ENCODE measurements at places on chromosomes 12 and 14.
A peak's percentile ranks its signal among the peaks of the same experiment; 100 is the strongest.

- H3K36me3 ChIP-seq, result no peaks in the 10 kb centered on the region
- H3K27ac ChIP-seq, result no peak overlapping the region
- H3K27me3 ChIP-seq, result 0 out of 2 replicates have a peak, but pooled peaks cover 5% of the 10 kb centered on the region
- H3K4me1 ChIP-seq, result no peaks in the 10 kb centered on the region
Measured at GRCh38 chr12:23817345-23817744, 132.1 kb downstream of the SOX5 start.

- H3K4me3 ChIP-seq, result no peak overlapping the region
- peaks cover 4% of the 10 kb centered on the region for H3K36me3 ChIP-seq
- H3K4me1 ChIP-seq, result no peaks in the 10 kb centered on the region
- no peaks in the 10 kb centered on the region for H3K27me3 ChIP-seq
- DNase-seq, result no peak
Measured at GRCh38 chr12:101299346-101299745, 19.4 kb downstream of the UTP20 start.

- no peak overlapping the region for H3K4me3 ChIP-seq
- no peaks in the 10 kb centered on the region for H3K27me3 ChIP-seq
- DNase-seq, result no peak
Measured at GRCh38 chr12:79826267-79827128, 108.4 kb downstream of the PPP1R12A start.

DNA sequence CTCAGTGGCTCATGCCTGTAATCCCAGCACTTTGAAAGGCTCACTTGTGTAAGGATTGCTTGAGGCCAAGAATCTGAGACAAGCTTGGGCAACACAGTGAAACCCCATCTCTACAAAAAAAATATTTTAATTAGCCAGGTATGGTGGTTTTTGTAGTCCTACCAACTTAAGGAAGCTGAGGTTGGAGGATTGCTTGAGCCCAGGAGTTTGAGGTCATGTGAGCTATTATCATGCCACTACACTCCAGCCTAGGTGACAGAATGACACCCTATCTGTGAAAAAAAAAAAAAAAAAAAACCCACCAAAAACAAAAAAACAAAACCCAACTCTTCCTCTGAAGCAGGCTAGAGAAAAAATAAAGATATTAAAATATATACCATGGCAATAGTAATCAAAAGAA, 41.2 kb downstream of the TMEM116 start:
- DNase-seq, result no peak
- no peak overlapping the region for H3K4me3 ChIP-seq
- H3K27me3 ChIP-seq, result no peaks in the 10 kb centered on the region
- H3K36me3 ChIP-seq, result no peaks in the 10 kb centered on the region

DNA sequence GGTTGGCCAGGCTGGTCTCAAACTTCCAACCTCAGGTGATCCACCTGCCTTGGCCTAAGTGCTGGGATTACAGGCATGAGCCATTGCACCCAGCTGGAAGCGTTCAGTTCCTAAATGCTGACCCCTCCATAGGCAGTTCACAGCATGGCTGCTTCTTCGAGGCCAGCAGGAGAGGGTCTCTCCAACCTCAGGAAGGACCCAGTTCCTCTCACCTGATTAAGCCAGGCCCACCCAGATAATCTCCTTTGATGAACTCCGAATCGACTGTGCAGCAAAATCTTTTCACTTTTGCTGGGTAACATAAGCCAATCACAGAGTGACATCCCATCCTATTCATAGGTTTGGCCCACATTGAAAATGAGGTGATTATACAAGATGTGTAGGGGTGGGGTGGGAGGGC, 165.1 kb downstream of the ADCK1 start:
- H3K36me3 ChIP-seq, result no peaks in the 10 kb centered on the region
- no peaks in the 10 kb centered on the region for H3K4me1 ChIP-seq
- no peak overlapping the region for H3K4me3 ChIP-seq
- H3K27me3 ChIP-seq, result peaks cover 31% of the 10 kb centered on the region
- DNase-seq, result no peak

DNA sequence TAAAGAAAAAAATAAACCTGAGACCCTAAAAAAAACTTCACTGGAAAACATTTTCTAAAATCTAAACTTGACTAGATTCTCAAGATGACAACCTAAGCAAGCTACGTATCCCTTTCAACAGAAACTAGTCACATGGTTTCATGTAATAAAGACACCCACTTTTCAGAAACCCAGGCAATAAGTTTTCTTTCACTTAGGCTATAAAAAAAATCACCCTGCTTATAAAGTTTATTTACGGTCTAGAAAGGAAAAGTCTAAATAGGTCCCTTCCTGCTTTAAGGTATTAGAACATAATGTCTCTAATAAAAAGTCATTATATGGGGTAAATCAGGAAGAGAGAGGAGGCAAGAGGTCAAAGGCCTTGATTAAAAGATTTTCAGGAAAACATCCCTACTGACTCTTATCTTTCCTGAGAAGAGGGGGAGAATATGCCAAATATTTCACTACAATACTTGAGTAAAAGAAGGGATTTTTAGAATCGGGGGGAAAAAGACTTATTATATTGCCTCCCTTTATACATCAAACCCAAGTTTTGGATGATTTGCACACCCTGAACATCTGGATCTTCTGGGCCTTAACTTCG, 9.5 kb downstream of the CLIP1 start:
- no peak for DNase-seq
- H3K27ac ChIP-seq, result peak overlapping the region; percentile 15
- no peaks in the 10 kb centered on the region for H3K27me3 ChIP-seq
- no peak overlapping the region for H3K4me3 ChIP-seq

- 0 out of 2 replicates have a peak, but pooled peaks cover 4% of the 10 kb centered on the region for H3K27me3 ChIP-seq
- H3K4me3 ChIP-seq, result no peak overlapping the region
- no peak overlapping the region for H3K27ac ChIP-seq
- 0 out of 2 replicates have a peak, but pooled peaks cover 4% of the 10 kb centered on the region for H3K4me1 ChIP-seq
- no peak for DNase-seq
Measured at GRCh38 chr12:53752192-53752601, 418 bp upstream of the CISTR start.

DNA sequence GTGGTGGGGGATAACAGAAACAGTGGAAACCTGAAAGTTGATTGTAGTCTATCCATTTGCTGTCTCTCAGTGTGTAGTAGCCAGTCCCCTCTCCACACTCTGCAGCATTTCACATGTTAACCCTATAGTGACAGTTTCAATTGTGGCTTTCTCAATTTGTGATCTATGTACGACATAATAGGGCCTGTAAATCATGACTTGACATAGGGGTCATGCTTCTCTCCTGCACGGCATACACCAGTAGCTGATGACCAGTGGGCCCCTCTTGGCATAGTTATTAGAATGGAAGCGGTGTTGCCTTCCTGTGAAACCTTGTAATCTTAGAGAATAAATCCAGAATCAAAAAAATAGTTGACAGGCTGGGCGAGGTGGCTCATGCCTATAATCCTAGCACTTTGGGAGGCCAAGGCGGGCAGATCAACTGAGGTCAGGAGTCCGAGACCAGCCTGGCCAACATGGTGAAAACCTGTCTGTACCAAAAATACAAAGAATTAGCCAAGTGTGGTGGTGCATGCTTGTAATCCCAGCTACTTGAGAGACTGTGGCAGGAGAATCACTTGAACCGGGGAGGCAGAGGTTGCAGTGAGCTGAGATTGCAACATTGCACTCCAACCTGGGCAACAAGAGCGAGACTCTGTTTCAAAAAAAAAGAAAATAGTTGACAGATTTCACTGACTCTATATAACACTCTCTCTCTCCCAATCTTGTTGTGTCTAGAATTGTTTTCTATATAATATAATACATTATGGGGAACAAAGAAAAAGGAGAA, 44.6 kb upstream of the VSX2 start:
- H3K36me3 ChIP-seq, result no peaks in the 10 kb centered on the region
- no peaks in the 10 kb centered on the region for H3K27me3 ChIP-seq
- DNase-seq, result no peak
- H3K4me3 ChIP-seq, result no peak overlapping the region
- no peaks in the 10 kb centered on the region for H3K4me1 ChIP-seq

- peak overlapping the region; percentile 66 for H3K27ac ChIP-seq
- H3K4me3 ChIP-seq, result peak overlapping the region; percentile 40
- H3K27me3 ChIP-seq, result no peaks in the 10 kb centered on the region
- no peaks in the 10 kb centered on the region for H3K36me3 ChIP-seq
- H3K4me1 ChIP-seq, result peaks cover 25% of the 10 kb centered on the region
Measured at GRCh38 chr12:88816201-88816600, 235.9 kb upstream of the KITLG start.

DNA sequence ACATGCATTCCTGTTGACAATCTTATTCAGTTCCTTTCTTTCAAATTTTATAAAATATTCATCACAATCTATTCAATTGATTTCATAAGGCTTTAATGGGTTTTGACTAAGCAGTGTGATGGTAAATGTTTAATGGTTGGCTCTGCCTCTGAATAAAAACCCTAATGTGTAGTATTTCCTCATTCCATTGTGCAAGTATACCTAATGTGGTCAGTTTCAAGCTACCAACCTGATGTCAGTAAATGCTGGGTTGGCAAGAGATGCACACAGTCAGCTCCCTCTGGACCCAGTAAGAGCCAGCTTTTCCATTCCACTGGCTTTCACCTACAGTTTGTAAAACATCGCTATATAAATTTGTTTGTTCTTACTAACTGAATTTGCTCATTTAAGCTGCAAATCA, 53.9 kb downstream of the METTL25 start:
- peak; percentile 35 for DNase-seq
- H3K27ac ChIP-seq, result no peak overlapping the region
- H3K4me1 ChIP-seq, result no peaks in the 10 kb centered on the region
- H3K27me3 ChIP-seq, result no peaks in the 10 kb centered on the region
- no peak overlapping the region for H3K4me3 ChIP-seq

DNA sequence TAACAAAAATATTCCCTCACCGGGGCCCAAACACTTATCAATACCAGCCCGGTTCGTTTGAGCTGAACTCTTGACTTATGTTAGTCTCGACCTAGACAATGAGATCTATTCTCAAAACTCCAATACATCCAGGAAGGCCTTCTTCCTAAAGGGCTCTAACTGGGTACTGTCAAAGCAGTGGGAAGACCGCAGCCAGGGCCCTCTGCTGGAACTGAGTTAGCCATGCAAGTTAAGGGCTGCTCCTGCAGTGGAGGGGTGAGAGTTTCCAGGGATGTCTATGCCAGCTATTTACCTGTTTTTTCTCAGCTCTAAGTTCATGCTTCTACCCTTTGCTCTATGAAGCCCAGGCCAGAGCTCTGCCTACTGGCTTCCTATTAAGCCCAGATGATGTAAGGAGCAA, 348.8 kb downstream of the GXYLT1 start:
- no peaks in the 10 kb centered on the region for H3K27me3 ChIP-seq
- no peaks in the 10 kb centered on the region for H3K4me1 ChIP-seq
- H3K27ac ChIP-seq, result no peak overlapping the region
- H3K36me3 ChIP-seq, result no peaks in the 10 kb centered on the region
- no peak for DNase-seq

GRCh38 chr12:122996188-122996601, 15.7 kb downstream of the ARL6IP4 start:
- H3K4me3 ChIP-seq, result no peak overlapping the region
- no peaks in the 10 kb centered on the region for H3K36me3 ChIP-seq
- DNase-seq, result no peak
- H3K27me3 ChIP-seq, result no peaks in the 10 kb centered on the region
- no peaks in the 10 kb centered on the region for H3K4me1 ChIP-seq
- H3K27ac ChIP-seq, result no peak overlapping the region

DNA sequence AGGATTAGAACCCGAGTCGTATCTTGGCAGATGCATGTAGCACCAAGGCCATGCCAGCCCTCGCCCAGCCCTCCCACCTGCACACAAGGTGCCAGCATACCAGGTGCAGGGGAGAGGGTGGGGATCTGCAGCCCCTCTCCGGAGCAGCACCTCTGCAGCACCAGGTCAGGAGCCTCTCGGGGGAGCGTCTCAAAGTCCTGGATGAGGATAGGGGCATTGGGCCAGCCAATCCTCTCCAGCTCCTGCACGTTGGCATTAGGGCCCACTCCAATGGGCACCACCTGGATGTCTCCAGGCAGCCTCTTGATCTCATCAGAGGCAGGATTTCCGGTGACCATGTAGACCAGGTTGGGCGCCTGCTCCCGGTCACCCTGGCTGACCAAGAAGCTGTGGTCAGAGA, 73.2 kb upstream of the ANO2 start:
- no peak overlapping the region for H3K4me3 ChIP-seq
- no peaks in the 10 kb centered on the region for H3K36me3 ChIP-seq
- H3K27me3 ChIP-seq, result peaks cover 23% of the 10 kb centered on the region
- no peak overlapping the region for H3K27ac ChIP-seq

GRCh38 chr14:93895023-93895604, 32.0 kb upstream of the FAM181A start:
- peaks cover 82% of the 10 kb centered on the region for H3K27me3 ChIP-seq
- H3K4me1 ChIP-seq, result no peaks in the 10 kb centered on the region
- DNase-seq, result no peak
- no peak overlapping the region for H3K27ac ChIP-seq

DNA sequence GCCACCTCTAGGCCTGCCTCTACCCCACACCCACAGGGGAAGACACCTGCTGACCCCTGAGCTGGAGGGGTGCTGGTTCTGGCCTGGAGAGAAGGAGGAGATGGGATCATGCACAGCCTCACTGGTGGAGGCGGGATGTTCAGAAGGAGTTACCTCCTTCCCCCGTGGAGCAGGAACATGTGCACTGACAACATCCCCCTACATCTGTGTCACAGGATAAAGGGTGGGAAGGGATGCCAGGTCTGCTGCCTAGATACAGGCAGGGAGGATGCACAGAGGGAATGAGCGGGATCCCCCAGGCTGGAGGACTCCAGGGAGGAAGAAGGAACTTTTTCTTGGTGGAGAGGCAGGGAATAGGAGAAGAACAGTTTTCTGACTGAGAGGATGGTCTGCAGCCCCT, 8.8 kb downstream of the NRXN3 start:
- H3K27ac ChIP-seq, result no peak overlapping the region
- H3K27me3 ChIP-seq, result peaks cover 87% of the 10 kb centered on the region
- DNase-seq, result no peak

DNA sequence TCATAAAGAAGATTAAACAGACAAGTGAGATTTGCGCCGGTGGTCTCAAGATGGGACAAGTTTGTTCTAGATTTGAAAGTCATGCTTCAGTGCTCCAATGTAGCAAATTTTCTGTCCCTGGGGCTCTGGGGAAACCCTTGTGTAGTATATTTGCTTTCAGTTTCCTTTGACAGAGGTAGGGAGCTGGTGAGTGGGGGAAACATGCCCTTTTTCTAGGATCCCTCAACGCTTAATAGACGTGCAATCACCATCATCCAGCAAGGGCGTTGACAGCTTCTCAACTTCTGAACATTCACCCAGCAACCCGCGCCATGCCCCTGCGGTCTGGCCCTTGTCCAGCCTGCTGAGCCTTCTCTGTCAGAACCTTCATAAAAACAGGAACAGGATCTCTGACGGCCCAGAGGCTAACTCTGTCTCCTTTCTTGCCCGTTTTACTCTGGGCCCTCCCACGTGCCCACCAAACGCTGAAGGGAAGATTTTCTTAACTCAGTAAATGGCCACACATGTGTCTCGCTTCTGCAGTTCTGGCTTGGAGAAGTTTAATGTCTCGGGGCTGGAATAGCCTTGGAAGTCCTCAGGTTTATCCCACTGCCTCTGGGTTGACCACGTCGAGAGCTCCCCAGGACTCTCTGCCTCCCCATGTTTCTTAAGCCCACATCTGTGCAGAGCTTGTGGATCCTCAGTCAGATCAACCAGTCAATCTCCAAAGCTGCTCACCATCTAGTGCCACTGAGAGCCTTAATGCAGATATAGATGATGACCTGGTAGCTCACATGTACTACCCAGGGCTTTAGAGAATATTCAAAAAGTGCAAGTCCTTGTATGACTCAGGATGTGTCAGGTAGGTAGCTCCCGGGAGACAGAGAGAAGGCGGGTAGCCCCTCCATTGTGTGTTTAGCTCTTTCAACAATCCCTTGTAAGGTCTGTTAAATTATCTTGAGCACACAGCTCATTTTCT, 58.1 kb upstream of the CCND2 start:
- no peaks in the 10 kb centered on the region for H3K36me3 ChIP-seq
- no peaks in the 10 kb centered on the region for H3K4me1 ChIP-seq
- no peak overlapping the region for H3K27ac ChIP-seq
- H3K4me3 ChIP-seq, result no peak overlapping the region
